ENCODE measurements at places on chromosomes 5 and 9.

DNA sequence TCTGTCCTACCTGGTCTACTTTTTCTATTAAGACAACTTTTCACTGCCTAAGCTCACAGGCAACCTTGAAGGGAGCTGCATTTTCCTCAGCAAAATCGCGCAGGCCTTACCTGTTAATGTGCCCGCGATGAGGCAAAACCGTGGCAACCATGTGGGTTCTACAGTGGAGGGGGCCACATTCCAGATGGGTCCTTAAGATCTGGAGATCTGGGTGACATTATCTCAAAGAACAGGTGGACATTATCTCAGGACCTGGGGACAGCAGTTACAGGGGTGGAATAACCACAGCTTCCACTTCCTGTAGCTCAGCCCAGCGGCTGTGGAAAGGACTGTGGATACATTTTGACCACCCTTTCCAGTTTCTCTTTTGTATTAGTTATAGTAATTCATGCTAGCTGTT, 112.8 kb upstream of the PTCH1 start:
- no peak for DNase-seq

GRCh38 chr5:51696122-51696521, 312.9 kb downstream of the ISL1 start:
- DNase-seq = no peak

GRCh38 chr5:31355337-31355736, 161.9 kb downstream of the CDH6 start:
- DNase-seq = no peak

GRCh38 chr5:96868603-96869371, 7.5 kb upstream of the ERAP2 start:
- DNase-seq = no peak

DNA sequence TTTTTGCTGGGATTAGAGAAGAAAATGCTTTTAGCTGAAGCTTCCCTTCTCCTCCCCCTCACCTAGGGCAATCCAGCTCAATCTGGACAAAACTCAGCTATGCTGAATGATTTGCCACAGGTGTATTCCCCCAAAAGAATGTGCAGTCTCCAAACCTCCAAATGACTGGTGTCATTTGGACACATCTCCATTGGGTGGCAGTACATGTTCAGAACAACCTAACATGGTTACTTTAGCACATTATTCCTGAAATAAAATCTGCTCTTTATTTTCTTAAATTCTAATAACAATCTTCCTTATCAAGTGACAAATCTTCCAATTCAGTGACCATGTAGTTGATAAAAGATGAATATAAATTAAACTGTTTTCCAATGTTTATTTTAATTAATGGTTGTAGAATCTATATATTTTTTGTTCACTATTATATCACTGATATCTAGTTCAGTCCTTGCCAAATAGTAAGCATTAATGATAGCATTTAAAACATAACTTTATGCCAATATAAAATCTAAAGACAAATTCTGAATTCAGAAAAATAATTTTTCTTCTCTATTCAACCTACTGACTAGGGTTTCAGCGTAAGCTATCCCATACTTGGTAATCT, 61.3 kb upstream of the MOCS2 start:
- DNase-seq = no peak

- DNase-seq = no peak
Observed at GRCh38 chr5:179534431-179534830, 15.9 kb upstream of the RUFY1 start.

- DNase-seq = no peak
Observed at GRCh38 chr5:78553580-78554353, 94.8 kb downstream of the LHFPL2 start.

DNA sequence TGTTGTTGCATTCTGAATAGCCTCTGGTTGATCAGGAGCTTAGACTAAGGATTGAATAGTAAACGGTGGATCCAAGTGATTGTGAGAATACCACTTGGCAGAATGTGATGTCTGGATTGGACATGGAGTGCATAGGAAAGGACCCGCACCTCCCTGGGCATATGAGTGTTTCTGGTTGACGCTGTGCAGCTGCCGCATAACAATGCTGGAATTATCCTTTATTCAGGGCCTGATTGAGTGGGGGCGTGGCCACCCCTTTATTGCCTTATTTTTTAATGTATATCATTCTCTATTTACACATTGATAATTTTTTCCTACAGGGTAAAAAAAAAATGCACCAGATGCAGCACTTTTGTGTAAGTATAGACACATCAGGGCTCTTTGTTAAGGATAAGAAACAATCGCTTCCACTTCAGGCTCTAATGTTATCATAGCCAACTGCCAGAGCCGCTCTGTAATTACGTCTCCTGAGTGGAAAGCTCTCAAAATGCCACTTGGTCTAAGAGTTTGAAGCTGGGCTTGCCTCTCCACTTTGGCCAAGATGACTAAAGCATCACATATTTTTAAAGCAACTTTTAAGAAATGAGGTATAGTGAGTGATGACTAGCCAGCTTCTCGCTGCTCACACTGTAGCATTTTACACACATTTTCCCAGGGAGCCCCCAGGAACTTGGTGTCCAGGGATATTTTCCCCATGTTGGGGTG, 5.7 kb downstream of the FGD3 start:
- no peak for DNase-seq

DNA sequence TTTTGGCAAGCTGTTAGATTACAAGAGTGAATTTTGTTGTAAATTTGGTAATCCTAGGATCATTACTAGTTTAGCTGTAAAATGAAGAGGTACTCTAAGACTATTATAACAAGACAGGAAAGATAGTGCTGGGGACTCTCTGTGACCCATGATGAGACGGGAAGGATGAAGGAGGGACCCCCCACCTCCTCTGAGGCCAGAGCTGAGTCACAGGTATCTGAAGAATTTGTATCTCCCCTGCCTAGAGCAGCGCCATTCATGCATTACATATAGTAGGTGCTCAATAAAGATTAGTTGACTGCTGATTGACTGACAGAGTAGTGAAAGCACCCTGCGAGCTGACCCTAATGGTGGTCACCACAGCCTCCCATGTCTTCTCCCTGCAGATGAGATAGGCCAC, 202.8 kb downstream of the SNX18 start:
- no peak for DNase-seq

DNA sequence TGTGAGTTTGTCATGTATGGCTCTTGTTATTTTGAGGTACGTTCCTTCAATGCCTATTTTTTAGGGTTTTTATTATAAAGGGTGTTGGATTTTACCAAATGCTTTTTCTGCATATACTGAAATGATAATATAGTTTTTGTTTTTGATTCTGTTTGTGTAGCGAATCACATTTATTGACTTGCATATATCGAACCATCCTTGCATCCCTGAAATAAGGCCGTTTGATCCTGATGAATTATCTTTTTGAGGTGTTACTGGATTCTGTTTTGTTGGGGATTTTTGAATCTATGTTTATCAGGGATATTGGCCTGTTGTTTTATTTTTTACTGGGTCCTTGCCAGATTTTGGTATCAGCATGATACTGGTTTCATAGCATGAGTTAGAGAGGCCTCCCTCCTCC, 25.9 kb downstream of the SELENOP start:
- DNase-seq = no peak

- DNase-seq = no peak
Observed at GRCh38 chr9:16619914-16620520, 250.5 kb downstream of the BNC2 start.

DNA sequence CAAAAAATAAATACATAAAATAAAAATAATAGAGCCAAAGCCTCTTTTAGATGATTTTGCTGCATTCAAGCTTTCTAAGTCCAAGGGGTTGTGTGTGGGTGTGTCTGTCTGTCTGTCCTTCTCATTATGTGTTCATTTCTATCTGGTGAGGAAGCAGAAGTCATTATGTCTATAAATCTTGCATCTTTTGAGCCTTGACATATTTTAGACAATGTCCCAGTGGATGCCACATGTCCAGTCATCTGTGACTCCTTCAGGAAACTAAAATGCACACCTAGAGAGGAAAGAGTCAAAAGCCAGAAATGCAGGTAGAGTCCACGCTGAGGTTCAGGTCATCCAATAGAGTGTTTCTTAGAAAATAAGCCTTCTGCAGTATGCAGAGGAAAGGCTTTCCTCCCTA, 80.9 kb downstream of the GALNT10 start:
- no peak for DNase-seq

DNA sequence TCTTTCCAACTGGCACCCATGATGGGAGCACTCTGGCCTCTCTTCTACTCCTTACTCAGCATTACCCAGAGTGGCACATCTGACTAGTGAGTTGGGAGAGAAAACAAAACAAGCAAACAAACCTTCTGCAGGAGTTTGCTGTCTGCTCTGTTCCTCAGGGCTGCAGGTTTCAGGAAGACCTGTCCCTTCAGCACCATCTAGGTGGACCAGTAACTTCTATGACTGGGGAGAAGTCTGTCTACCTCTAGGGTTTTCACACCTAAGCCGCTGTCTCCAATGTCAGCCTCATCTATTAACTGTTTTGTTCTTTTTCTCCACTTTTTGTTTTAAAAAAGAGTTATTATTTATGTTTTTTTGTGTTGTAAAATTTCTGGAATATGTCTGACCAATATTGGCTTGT, 58.7 kb downstream of the RAB3C start:
- no peak for DNase-seq

DNA sequence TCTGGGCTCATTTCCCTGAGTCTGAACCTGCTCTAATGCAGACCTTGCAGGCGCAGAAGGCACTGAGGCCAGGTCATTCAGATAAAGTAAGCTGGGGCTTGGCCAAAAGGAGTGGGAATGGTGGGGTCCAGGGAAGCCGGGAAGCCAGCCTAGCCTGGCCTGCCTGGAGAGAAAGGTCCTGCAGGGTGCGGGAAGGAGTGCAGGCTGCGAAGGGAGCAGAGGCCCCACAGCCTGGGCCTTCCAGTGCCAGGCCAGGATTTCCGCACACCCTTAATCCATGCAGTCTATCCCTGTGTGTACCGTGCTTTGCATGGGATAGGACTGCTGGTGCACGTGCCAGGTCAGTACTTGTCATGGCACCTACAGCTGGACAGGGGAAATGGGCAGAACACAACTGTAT, 3.6 kb upstream of the STING1 start:
- no peak for DNase-seq

DNA sequence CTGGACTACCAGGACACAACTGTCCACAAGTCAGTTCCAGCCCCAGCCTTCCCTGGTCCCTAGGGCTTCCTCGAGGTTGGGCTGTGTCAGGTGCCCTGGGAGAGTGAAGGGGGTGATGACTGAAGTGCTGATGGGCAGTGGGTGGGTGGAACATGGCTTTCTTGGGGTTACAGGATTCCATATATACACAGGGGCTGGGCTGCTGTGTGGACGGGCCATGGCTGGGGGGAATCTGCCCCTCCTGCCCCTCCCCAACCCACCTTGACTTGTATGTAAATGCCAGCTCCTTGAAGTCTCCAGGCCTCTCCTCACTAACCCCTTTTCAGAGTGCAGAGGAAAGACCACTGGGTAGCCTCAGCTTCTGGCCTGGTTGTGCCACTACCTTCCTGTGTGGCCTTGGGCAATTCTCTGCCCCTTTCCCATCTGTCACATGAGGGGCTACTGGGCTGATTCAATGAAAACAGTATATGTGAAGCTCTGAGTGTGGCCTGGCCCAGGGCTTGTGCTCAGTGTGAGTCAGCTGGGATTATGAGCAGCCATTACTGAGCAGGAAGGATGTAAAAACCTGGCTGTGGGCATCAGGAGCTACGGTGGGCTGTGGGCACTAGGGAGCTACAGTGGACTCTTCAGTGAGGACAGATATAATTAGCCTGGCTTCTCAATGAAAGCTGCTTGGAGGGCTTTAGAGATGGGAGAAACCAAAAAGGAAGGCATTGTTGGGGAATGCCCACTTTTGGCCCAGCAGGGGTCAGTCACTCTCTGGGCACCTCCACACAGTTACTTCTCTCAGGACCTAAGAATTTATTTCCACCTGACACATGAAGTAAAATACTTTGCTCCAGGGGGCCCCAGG, 23.3 kb downstream of the PITX1 start:
- DNase-seq = no peak

DNA sequence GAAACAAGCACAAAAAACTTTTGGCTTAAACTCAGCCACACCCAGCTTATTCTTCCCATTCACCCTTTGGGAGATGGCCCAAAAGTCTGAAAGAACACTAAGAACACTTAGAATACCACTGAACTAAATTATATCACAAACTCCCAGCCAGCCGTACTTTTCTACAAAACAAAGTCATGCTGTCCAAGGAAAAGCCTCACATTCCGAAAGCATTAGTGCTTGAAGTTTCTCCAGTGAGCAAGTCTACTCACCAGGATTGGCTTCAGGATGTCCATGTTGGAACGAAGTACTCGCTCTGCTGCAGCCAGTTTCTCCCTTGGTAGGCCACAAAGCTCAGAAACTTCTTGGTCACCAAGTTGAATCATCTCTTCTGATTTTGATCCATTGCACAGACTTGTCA, 69.7 kb downstream of the ABCA1 start:
- no peak for DNase-seq

GRCh38 chr5:145912019-145912418, 24.4 kb upstream of the SH3RF2 start:
- no peak for DNase-seq

DNA sequence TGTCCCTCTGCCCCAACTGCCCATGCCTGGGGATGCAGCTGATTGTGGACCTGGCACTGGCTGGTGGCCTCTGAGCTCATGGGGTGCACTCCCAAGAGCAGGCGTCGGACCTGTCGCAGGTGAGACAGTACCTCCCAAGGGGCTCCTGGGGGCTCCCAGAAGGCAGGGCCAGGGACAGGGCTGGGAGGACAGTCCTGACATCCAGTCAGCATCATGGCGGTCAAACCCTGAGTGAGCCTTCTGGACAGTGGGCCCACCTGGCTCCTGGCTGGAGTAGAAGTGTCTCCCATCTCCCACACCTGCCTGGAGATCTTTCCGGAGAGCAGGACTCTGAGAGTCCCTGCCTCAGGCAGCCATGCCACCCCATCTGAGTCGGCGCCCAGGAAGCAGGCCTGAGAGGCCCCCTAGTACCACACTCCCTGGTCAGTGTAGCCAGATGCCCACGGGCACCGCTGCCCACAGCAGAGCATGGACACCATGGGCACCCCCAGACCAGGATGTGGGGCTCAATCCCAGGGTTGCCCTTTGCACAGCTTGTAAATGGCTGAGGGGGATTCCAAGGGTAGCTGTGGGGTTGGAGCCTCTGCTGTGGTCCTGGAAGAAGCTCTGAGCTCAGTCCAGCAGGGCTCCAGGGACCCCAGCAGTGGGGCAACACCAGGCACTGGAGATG, 6.6 kb downstream of the LCN9 start:
- no peak for DNase-seq

DNA sequence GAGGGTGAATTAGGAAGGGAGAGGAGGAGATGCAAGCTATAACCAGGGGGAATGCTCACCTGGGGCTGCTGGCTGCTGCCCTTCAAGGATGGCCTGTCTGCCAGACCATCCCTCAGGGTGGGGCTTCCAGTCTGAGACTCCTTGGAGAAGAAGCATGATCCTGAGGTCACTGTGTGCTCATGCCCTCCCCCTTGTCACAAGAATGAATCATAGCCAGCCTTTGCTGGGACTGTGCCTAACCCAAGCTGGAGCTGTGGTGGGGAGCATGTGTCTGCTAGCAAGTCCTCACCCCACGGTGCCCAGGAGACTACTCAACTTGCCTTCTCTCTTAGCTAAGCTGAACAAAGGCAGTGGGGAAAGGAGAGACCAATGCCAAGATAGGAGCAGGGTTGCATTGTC, 463.6 kb downstream of the SPOCK1 start:
- DNase-seq = no peak

GRCh38 chr9:121949364-121949763, 143.7 kb downstream of the TTLL11 start:
- DNase-seq = no peak

- DNase-seq = no peak
Observed at GRCh38 chr5:8471581-8471980, 602.6 kb downstream of the MTRR start.

Data from stimulated activated effector memory CD8-positive, alpha-beta T cell treated with anti-CD3 and anti-CD28 coated beads, Interleukin-12 subunit alpha, Interleukin-12 subunit beta, amount 100 ng/mL, for 72 hours (primary cell).